A549 treated with Hydrocortisone at 1 μM for 4 hours (cell line): ENCODE measurements at places on chromosomes 5 and 9. TPM values are rescaled to one million over a fixed set of nuclear protein-coding genes. Genes with fewer than 3 reads are reported as not detected.

Gene SLC45A2
- total RNA-seq, result not detected in 5 replicates

Gene QRFP
- not detected in 5 replicates for total RNA-seq

Gene PCDHA3
- total RNA-seq, result 0.66 to 1.0 TPM (median 0.82 TPM) in 5 replicates

Gene SEMA6A
- 0.07 to 0.18 TPM (median 0.15 TPM) in 5 replicates for total RNA-seq

Gene OTULIN
- 18.6 to 22.4 TPM (median 22.2 TPM) in 5 replicates for total RNA-seq

Gene SLC24A2
- total RNA-seq, result not detected in 5 replicates

Gene MZB1
- 0.13 TPM in 1 of 5 replicates, not detected in the others for total RNA-seq

Gene MED22
- 24.5 to 31.5 TPM (median 29.3 TPM) in 5 replicates for total RNA-seq

Gene ADAMTS19
- total RNA-seq, result not detected in 5 replicates

Gene DNAJC18
- total RNA-seq, result 4.8 to 8.2 TPM (median 8.1 TPM) in 5 replicates

Gene CTXN3
- total RNA-seq, result not detected in 5 replicates

Gene ZNF354C
- total RNA-seq, result 0.49 to 0.99 TPM (median 0.74 TPM) in 5 replicates

Gene DMGDH
- 0.15 TPM in 1 of 5 replicates, not detected in the others for total RNA-seq

Gene CCL28
- 0.03 to 0.13 TPM (median 0.06 TPM) in 5 replicates for total RNA-seq

Gene ANKRD18B
- total RNA-seq, result 4.8 to 7.7 TPM (median 5.3 TPM) in 5 replicates

Gene IL5
- total RNA-seq, result not detected in 5 replicates

Gene GPSM1
- 10.3 to 14.9 TPM (median 13.5 TPM) in 5 replicates for total RNA-seq

Gene TUT7
- total RNA-seq, result 10.1 to 16.8 TPM (median 12.3 TPM) in 5 replicates

Gene EQTN
- total RNA-seq, result not detected in 5 replicates

Gene B4GALT1
- 195 to 246 TPM (median 234 TPM) in 5 replicates for total RNA-seq

Gene SEC61B
- total RNA-seq, result 256 to 352 TPM (median 317 TPM) in 5 replicates

Gene CYLC2
- total RNA-seq, result not detected in 5 replicates

Gene SPATA6L
- total RNA-seq, result 1.8 to 3.0 TPM (median 2.5 TPM) in 5 replicates

Gene SSNA1
- 92.8 to 153 TPM (median 142 TPM) in 5 replicates for total RNA-seq

Gene TAF11L10
- total RNA-seq, result not detected in 5 replicates

Gene RAB3C
- total RNA-seq, result not detected in 5 replicates

Gene SH2D3C
- 0.09 to 0.24 TPM (median 0.12 TPM) in 3 of 5 replicates, not detected in the others for total RNA-seq

Gene EGFLAM
- total RNA-seq, result 0.09 to 0.37 TPM (median 0.32 TPM) in 5 replicates

Gene CDX1
- not detected in 5 replicates for total RNA-seq

Gene CYSRT1
- total RNA-seq, result 3.0 to 5.5 TPM (median 4.2 TPM) in 5 replicates

Gene MAN2A1
- 9.2 to 19.4 TPM (median 13.6 TPM) in 5 replicates for total RNA-seq

Gene FST
- total RNA-seq, result 1.3 to 2.3 TPM (median 1.9 TPM) in 5 replicates

Gene DOLK
- 38.2 to 39.9 TPM (median 39.7 TPM) in 5 replicates for total RNA-seq

Gene CDK7
- 52.7 to 71.8 TPM (median 54.4 TPM) in 5 replicates for total RNA-seq

Gene KIF12
- 1.3 to 2.2 TPM (median 1.8 TPM) in 5 replicates for total RNA-seq

Gene IFNA21
- not detected in 5 replicates for total RNA-seq

Gene DMRT3
- not detected in 5 replicates for total RNA-seq

Gene PCDHA11
- total RNA-seq, result 0.07 to 0.30 TPM (median 0.17 TPM) in 5 replicates

Gene FAM151B
- 1.1 to 1.7 TPM (median 1.4 TPM) in 5 replicates for total RNA-seq

Gene GRM6
- not detected in 5 replicates for total RNA-seq
